Foreskin keratinocyte (primary cell): ENCODE measurements at places on chromosomes 1 and 21.

GRCh38 chr1:42973286-42973685, 14.6 kb upstream of the SLC2A1 start:
- no peak for DNase-seq

DNA sequence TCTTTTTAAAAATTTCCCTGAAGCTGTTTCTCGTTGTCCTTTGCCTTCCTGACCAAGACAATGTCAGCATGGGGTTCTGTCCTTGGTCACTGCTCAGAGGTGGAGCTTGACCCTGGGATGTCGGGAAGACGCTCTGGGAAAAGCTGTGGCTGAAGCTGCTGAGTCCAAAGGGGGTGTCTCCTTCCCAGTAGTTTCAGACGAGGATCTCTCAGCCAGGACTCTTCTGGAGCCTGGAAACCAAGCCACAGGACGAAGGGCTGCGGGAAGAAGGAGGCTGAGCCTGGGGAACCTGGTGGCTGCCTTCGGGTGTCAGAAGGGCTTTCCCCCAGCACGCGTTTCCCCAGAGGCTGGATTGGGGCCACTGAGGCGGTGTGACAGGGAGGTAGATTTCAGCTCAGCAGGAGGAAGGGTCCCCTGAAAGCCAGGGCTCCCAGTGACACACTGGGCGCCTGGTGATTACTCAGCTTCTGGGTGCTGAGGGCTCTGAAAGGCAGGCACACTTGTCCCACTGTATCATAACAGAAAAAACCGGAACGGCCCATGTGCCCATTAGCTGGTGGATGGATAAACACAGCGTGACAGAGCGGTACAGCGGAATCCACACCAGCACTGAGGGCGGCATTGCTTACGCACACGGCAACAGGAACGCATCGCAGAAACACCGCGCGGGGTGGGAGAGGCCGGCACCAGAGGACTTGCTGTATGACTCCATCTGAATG, 5.0 kb upstream of the KRTAP12-1 start:
- no peak for DNase-seq

DNA sequence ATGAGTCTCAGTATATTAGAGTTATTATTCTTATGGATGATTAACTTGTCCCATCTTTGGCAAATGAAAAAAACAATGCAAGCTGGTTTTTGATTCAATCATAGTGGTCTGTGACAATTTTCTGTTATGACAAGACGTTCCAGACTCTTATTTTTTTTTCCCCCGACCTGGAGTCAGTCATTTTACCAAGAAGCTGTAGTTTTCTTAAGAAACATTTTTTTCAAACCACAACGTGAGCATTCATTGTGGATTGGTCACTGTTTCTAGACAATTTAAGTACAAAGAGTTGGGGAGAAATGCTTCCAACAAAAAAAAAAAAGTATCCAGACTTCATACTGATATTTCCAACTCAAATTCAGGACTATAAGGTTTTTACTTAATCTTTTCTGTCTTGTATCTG, 8.0 kb upstream of the ANGPTL3 start:
- DNase-seq = no peak

DNA sequence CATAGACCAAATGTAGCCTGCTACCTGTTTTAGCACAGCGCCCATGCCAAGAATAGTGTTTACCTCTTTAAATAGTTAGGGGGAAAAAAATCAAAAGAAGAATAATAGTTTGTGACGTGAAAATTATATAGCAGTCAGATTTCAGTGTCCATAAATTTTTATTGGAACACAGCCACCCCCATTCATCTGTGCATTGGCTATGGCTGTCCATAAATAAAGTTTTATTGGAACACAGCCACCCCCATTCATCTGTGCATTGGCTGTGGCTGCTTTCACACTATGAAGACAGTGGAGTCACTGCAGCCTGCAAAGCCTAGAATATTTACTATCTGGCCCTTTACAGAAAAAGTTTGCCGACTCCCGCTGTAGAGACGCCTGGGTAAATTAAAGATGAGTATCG, 20.9 kb downstream of the EPHX1 start:
- DNase-seq = no peak

- DNase-seq = no peak
Observed at GRCh38 chr21:45257673-45258341, 29.9 kb downstream of the POFUT2 start.
